ENCODE measurements at places on chromosomes 16 and 17.
A peak's percentile ranks its signal among the peaks of the same experiment; 100 is the strongest.

DNA sequence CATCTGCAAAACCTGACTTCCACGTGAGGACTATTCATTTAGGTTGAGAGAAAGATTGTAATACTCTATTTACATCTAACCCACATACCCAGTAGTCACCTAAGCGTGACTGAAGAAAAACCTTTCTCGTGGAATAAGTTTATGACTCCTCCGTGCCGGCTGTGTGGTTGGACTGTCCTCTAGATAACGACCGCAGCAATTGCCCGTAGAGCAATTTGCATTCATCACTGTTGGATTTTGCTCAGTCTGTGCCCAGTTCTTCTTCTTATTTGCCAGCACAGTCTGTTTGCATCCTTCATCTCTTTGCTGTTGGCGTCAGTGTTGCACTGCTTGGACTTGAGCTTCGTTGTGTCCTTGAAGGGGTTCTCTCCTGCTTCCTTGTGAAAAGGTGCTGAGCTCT is 131.3 kb downstream of the CYB561 start:
- no peak for DNase-seq

DNA sequence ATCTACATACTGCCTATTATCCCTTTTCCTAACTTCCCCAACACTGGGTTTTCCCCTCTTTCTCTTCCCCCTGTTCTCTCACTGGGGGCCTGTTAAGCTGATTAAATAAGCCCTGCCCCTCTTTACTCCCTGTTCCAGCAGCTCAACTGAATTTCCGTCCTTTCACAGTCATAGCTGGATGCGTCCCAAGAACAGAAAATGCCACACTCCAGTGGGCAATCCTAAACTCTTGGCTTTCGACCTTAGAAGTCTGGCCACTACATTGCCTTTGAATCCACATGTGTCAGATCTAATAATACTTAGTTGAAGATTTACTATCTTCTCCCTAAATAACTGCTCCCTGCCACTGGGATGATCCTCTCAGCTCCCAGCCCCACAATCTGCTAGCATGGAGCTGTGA is 34.5 kb downstream of the KCNJ16 start:
- no peak for DNase-seq

- no peak for DNase-seq
Observed at GRCh38 chr16:85680352-85680944, 8.3 kb downstream of the GINS2 start.

DNA sequence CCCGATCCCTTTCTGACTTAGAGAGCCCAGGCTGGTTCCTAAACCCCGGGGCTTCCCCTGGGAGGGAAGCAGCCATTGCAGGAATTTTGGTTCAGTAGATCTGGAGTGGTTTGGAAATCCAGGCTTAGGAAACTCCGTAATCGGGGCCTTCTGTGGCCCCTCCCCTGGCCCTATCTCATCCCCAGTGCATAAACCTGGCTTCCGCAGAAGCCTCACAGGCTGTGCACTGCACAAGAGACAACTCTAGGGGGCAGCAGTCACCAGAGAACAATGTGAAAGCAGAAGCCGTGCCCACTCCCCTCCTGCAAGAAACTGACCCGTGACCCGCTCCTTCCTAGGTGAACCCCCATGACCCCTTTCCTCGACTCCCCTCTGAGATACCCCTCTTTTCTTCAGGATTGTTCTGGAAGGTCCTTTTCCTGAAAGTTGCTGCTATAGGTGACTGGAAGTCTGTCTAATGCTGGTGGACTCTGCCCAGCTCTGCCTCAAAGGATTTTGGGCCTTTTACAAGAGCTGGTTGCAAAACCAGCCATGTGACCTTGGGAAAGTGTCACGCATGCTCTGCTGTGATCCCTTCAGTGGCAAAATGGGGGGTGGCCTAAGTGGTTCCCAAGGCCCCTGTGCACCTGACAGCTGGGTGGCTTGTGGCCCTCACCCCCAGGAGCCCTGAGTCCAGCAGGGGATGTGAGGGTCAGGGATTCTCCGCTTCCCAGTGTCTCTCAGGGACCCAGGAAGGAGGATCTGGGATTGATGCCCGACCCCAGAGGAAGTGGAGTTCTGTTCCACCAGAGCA is 14.4 kb downstream of the GUCY2D start:
- peak; percentile 39 for DNase-seq

DNA sequence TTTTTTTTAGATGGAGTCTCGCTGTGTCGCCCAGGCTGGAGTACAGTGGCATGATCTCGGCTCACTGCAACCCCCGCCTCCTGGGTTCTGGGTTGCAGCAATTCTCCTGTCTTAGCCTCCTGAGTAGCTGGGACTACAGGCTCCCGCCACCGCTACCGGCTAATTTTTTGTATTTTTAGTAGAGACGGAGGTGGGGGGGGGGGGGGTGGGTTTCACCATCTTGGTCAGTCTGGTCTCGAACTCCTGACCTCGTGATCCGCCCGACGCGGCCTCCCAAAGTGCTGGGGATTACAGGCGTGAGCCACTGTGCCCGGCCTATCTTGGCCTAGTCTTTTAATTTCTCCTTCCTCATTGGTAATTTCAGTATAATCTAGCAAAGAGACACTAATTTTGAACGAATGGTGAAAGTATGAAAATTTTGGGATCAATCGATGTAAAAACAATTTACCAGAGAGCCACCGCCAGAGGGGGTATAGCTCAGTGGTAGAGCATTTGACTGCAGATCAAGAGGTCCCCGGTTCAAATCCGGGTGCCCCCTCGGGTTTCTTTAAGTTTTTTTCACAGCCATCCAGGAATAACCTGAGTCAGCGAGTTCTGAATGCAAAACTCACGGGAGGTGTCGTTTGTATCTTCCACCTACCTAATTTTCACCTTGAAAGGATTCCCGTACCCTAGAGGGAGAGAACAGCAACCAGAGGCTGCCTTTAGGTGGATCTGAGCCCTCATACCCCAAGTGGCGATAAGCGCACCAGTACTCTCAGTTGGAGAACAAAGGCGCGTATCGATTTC is 2.5 kb upstream of the LASP1 start:
- DNase-seq = peak; percentile 85

DNA sequence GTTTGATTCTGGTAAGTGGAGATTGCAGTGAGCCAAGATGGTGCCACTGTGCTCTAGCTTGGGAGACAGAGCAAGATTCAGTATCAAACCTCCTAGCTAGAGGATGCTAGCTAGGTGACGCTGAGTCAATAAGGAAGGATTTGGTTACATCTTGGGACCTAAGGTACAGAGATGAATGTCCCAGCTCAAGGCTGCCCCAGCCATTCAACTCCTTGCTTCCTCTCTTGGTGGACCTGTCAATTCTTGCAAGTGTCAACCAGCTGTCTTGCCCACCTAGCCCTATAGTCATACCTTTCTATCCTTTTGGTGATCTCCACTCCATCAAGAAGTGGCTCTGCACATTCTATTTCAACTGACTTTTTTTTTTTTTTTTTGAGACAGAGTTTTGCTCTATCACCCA is 1.4 kb upstream of the MILR1 start:
- DNase-seq = no peak

GRCh38 chr16:10412935-10413601 is 27.2 kb downstream of the ATF7IP2 start:
- DNase-seq = no peak

GRCh38 chr17:17792551-17793377 is 44.0 kb downstream of the SREBF1 start:
- peak; percentile 60 for DNase-seq

- DNase-seq = no peak
Observed at GRCh38 chr16:58197314-58198012, 443 bp downstream of the CSNK2A2 start.

DNA sequence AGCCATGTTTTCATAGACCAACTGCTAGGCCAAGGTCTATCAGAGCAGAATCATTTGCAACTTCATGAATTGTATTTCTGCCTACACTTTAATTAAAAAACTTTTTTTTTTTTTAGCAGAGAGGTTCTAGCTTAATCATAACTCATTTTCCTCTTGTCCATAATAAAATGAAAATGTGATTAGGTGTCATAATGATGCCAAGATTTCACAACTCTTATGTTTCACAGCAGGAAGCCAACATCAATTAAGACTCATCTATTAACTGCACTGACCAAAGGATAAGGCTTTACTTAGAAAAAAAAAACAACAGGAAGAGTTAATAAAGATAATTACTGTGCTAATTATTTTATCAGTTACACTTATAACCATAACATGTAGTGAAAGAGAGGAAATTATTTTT is 18.9 kb upstream of the RNF43 start:
- no peak for DNase-seq

DNA sequence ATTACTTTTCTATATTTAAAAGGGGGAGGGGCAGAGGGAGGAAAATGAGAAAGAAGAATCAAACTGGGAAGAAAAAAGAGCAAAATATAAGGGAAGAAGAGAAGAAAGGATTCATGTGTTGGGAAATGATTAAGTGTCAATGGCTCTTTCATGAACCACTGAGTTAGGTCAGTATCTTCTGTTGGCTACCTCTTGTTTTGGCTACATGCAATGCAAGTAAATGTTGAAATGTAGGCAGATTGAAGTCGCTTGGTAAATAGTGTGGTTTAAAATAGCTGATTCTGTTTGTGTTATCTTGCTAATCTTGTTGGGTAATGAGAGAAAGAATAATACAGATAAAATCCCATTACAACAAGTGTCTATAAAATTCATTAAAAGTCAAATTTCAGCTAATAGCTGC is 27.2 kb downstream of the COX11 start:
- DNase-seq = no peak

GRCh38 chr16:55116165-55116920 is 185.7 kb downstream of the IRX5 start:
- DNase-seq = peak; percentile 8

DNA sequence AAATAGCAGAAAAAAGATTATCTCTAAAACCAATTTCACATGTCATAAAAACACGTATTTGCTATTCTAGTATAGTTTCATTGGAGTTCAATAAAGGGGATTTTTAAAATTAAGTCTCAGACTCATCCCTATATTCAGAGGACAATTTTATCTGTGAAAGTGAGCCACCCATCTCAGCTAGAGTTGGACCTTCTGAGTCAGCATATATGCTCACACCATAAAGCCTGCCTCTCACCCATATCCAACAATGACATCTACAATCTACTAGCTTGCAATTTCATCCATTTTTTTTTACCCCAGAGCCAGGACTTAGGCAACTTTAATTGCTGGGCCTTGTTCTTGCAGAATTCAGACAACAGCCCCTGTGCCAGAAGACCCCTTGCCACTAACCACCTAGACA is 165.3 kb upstream of the DYNLRB2 start:
- DNase-seq = no peak

DNA sequence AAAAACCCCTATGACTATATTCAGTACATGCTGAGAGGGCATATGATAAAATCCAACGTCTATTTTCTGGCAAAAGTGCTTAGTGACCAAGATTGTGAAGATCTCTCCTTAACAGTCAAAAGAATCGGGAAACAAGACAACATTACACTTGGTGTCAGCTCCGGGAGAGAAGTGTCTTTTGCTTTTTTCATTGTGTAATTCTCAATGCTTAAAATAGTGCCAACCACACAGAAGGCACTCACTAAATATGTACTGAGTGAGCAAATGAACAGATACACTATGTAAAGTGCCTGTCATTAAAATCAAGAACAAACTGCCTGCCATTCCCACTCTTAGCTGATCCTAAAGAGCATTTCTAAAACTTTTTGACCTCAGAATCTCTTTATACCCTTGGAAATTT is 34.1 kb downstream of the VPS53 start:
- no peak for DNase-seq

DNA sequence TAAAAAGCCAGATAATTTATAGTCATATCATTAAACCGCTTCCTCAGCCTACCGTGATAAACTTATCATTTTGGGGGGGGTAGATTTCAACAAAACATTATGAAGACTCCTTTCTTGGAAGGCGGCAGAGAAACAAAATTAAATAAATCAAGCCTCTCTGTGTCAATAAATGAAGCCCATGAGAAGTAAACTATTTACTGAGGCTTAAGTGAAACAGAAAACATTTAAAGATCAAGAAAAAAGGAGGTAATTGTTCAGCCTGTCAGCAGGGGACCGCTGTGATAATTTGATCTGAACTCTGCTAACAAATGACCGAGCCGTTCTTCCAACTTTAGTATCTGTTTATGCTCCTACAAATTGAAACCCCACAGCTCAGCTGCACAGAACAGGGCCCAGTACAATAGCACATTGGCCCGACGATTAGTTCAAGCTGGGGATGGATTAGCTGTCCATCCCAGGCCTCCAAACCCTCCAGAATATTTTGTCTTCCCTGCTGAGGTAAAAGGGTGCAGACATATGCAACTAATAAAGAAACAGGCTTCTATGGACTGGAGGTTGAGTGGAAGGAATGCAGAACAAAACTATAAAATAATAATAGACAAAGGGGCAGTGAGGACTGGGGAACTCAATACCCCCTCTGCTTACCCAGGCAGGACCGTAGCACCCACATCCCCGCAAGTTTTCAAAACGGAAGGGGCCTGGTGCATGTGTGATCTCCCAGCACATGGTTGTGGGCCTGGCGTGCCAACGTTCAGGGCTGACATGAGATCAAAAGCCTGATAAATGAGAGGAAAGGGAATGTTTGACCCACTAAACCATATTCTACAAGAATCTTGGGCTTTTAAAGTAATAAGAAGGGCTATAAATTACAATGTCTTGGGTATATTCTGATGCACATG is 298.1 kb upstream of the IRX5 start:
- no peak for DNase-seq

DNA sequence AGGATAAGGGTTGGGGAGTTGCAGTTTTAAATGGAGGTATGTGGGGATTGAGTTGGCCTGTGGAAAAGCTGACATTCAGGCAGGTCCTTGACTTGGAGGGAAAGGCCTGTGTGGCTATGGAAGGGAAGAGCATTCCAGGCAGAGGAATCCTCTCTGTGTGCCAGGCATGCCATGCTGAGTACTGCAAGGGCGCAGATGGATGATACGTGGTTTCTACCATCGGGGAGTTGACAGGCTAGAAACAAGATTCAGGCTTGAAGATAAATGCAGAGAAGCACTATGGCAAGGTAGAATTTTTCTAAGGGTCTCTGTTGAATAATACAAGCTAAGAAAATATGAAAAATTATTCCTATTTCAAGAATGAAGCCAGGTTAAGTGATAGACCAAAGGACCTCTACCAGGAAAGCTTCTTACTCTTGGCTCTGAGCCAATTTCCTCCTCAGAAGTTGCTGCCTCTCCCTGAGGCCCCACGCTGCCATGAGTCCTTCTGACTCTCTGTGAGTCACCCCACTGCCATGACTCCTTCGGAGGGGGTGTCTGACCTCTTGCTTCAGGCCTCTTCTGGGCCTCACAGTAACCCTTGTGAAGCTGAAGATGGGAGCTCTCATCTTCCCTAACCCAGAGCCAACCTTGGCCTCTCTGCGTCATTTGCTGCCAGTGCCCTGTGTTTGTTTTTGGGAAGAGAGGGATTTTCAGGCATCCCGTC is 75.8 kb downstream of the WNT3 start:
- peak; percentile 76 for DNase-seq

GRCh38 chr17:18860161-18860972 is 2.4 kb downstream of the PRPSAP2 start:
- DNase-seq = no peak

- no peak for DNase-seq
Observed at GRCh38 chr16:52649870-52650269, 102.9 kb upstream of the TOX3 start.

GRCh38 chr16:49524216-49524946 is 150.8 kb downstream of the C16orf78 start:
- no peak for DNase-seq

- no peak for DNase-seq
Observed at GRCh38 chr16:78641433-78641832, 542.0 kb downstream of the WWOX start.

- no peak for DNase-seq
Observed at GRCh38 chr16:15054357-15055140, 1.3 kb downstream of the NTAN1 start.
